Effector memory CD8-positive, alpha-beta T cell (primary cell): ENCODE measurements at places on chromosomes 2 and 18.
A peak's percentile ranks its signal among the peaks of the same experiment; 100 is the strongest.

- no peak for DNase-seq
Measured at GRCh38 chr18:77133835-77134496, 1.4 kb upstream of the MBP start.

DNA sequence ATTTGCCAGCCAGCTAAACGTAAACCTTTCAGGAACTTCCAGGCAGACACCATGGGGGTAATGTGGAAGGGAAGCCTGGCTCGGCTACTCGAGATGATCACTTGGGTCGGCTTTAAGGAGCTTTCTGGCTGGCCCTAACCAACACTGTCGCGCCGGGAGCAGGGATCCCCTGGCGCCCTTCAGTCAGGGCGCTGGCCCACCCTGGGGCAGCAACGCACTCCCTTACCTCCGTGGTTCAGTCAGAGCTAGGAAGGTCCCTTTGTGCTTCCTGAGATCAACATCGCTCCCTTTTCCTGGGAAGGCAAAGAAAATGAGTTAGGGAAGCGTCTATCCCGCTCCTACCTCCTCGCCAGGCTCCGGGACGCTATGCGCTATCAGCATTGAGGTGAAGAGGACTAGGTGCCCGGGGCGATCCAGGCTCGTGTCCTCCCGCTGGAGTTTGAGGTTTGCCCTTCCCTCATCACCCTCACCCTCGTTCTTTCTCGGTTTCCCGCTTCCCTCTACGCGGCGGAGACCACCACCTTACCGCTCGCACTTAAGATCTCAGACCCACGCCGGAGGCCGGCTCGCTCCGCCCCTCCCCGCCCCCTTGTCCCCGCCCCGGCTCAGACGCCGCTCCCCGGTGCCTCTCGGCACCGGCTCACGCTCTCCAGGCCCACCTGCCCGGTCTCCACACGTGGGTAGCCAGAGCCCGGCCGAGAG is 449 bp upstream of the ATRAID start:
- DNase-seq: no peak

- DNase-seq: peak; percentile 72
Measured at GRCh38 chr2:173964565-173965371, 405 bp downstream of the SP3 start.

GRCh38 chr2:84424152-84424551 is 34.9 kb downstream of the SUCLG1 start:
- DNase-seq: no peak

- DNase-seq: no peak
Measured at GRCh38 chr18:25805939-25806338, 284.5 kb downstream of the SS18 start.

DNA sequence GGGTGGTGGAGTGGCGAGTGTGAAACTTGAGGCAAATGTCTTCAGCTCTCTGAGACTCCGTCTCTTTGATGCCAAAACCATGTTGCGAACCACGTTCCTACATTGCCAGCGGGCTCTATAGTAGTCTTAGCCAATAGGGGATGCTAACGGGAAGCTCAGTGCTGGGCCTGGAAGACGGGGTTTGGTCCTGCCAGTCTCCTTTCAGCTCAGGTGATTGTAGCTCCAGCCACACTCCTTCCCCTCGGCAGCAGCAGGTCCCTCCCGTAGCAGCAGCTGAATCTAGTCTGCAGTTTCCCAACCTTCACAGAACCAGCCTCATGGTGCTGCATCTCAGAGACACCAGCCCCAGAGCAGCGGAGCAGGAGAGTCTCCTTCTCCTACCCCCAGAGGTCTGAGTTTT is 109.7 kb downstream of the TFCP2L1 start:
- no peak for DNase-seq

DNA sequence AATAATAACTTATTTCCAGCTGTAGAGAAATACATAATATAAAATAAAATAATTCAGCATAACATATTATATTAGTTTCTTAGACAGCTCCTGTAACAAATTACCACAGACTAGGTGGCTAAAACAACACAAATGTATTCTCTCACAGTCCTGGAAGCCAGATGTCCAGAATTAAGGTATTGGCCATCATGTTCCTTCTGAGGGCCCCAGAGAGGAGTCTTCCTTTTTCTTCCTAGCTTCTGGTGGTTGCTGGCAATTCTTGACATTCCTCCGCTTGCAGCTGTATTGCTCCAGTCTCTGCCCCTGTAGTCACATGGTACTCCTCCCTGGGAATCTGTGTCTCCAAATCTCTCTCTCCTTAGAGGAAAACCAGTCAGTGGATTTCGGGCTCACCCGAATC is 146.8 kb downstream of the RBM43 start:
- no peak for DNase-seq

DNA sequence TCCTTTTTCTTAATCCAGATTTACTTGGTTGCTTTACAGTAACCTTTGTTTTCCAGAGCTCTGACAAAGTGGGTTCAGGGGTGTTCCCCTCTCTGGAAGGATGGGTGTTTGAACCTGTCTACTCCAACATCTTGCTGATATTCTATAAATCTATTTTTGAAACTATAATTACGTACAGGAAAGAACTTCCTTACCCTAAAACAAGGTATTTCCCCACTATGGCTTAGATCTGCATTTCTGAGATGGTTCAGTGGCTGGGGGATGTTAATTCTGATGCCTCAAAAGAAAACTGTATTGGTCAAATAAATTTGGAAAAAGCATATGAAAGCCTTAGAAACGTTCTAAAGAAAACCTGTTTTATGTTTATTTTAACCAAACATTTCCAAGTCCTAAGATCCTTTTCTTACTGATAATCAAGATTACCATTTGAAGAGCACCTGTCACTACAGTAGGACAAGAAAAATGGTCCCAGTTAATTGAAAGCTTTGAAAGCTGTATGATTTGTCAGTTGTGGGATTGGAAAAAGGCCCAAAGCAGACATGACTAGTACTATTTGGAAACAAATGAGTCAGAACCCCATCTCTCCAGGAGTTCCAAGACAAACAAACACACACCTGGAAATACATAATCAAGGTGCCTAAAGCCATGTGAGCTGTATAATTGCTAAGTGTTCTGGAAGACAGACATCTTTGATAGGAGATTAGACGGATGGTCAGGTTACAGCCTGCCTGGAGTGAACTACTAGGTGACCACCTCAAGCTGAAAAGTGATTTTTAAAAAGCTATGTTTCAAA is 57.5 kb downstream of the KDM3A start:
- DNase-seq: no peak

DNA sequence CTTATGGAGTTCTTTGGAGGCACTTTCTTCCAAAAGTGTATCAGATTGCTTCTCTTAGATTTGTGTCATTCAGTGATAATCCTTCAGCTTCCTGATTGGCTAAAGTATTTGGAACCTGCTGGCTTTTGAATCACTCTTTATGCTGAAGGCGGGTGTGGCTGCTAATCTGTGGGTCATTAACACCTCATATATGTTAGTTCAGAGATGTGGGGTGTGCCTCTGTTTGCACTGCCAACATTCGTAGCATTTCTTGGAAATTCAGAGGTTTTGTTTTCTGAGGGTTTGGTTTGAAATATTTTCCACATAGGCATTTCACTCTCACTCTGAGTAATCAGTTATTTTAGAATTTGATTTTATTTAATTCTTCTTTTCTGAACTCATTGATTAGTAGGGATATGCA is 1604.4 kb upstream of the ACVR2A start:
- DNase-seq: no peak

GRCh38 chr2:42569116-42569711 is 782 bp downstream of the MTA3 start:
- DNase-seq: no peak

GRCh38 chr2:96602330-96602823 is 35.7 kb downstream of the KANSL3 start:
- DNase-seq: no peak

- no peak for DNase-seq
Measured at GRCh38 chr18:48310999-48311398, 98.2 kb downstream of the ZBTB7C start.

DNA sequence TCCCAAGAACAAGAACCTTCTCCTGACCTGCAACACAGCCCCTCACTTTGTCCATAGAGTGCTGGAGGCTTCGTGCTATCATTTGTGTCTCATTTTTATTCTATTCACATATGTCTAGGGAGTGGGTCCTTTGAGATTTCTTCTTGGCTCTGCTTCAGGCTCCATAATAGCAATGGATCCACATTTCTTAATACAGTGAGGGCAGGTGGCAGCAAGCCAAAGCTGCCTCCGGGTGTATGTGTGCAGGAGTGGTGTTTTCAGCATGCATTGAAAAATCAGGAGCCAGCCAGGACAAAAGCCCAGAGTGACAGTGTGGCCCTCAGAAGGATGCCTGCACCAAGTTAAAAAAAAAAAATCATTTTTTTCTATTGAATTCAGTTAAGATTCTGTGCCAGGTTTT is 115.1 kb upstream of the PELI1 start:
- DNase-seq: no peak

- no peak for DNase-seq
Measured at GRCh38 chr18:73597832-73598615, 549.6 kb downstream of the FBXO15 start.

DNA sequence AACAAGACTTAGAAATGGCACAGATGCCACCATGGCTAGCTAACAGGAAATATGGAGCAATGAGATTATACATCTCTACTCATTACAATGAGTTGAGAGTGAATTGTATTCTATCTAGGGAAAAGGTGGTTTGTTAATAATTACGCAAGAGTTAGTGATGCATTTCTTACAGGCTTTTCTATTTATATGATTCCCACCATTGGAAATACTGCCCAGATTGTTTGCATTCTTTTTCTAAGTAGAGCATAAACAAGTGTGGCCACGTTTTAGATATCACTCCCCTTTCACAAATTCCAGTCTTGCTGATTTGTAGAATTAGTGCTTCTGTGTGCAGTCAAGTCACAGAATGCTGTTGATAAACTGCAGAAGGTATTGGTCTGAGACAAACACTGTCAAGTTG is 56.6 kb downstream of the ZNF804A start:
- DNase-seq: no peak

DNA sequence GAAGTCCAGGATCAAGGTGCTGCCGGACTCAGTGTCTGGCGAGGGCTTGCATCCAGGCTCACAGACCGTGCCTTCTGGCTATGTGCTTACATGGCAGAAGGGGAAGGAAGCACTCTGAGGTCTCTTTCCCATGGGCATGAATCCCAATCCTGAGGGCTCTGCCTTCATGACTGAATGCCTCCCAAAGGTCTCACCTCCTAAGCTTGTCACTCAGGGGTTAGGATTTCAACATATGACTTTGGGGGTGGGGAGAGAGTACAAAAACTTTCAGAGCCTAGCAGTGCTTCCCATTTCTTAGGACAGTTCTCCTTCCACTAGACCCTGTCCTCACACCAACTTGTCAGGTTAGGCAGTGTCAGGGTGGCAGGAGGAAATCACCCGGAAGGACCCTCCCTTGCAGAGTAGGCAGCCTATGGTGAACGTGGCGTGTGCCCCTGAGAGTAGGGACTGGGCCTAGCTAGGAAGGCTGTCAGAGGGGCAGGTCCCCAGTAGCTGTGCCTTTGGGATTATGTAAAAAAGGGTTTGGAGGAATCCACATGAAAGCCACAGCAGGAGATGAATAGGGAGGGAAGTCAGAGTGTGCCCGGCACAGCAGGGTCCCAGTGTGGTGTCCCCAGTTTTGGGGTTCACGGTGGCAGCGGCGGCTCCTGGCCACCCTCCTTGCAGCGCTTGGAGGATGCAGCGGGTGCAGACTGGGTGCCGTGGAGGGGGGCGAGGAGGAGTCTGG is 233.3 kb downstream of the LDLRAD4 start:
- no peak for DNase-seq

- DNase-seq: peak; percentile 19
Measured at GRCh38 chr2:27715318-27716210, 51.9 kb downstream of the SLC4A1AP start.

GRCh38 chr2:157903151-157903550 is 27.0 kb upstream of the ACVR1 start:
- no peak for DNase-seq

DNA sequence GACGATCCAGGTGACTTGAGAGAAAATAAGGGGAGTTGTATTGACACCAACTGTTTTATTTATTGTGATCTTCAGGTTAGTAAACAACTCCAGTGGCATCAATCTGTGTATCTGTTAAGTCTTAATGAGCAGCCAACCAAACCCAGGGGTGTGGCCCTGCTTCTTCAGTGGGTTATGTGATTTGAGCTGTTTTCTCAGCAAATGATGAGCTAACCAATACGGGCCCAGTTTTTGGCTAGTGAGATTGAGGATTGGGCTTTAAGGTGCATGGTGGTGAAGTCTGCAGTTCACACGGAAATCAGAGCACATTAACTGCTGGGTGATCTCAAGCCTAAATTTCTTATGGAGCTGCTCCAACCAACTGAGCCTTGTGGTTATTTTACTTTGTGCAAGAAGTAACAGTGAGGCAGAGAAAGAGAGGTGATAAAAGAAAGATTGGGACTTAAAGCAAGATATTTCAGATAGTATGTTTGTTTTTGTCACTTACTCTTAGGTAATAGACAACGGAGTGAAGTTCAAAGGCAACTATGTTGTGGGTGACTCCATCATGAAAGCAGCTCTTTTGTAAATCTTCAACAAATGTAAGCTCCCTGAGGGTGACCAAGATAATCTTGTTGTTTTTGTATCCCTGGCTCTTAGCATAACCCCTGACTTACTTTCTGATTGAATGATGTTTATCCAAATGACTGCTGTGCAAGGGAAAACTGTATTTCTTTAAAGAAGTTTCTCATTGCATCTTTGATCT is 2.4 kb downstream of the MTCL1 start:
- no peak for DNase-seq

GRCh38 chr2:102278720-102279390 is 32.5 kb upstream of the IL1RL1 start:
- DNase-seq: no peak

DNA sequence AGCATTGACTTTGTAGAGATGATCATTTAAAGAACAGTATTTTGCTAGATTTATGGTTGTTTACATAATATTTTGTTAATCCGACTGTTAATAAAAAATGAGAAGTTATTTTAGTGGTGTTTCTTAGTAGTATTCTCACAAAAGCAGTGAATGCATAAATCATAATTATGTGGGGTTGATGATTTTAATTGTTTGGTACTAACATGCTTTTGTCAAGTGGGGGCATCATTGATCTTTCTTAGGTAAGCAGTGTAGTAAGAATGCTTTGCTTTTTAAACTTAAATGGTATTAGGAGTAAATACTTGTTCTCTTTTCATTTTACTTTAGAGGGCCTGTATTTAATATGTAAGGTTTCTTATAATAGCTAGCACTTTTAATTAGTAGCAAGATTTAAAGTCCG is 109.2 kb upstream of the OTX1 start:
- DNase-seq: no peak

GRCh38 chr2:216210701-216211540 is 101.8 kb downstream of the XRCC5 start:
- DNase-seq: no peak

GRCh38 chr18:54777118-54777791 is 51.0 kb upstream of the RAB27B start:
- DNase-seq: no peak

GRCh38 chr2:172282944-172283343 is 144.4 kb upstream of the ITGA6 start:
- DNase-seq: no peak

DNA sequence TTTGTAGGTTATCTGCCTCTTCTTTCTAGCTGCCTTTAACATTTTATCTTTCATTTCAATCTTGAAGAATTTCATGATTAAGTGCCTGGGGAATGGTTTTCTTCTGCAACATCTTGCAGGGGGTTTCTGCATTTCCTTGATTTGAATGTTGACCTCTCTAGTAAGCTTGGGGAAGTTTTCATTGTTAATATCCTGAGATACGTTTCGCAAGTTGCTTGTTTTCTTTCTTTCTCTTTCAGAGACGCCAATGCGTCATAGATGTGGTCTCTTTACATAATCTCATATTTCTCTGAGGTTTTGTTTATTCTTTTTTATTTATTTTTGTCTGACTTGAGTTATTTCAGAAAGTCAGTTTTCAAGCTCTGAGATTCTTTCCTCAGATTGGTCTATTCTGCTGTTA is 225.7 kb downstream of the XIRP2 start:
- no peak for DNase-seq
